ENCODE measurements at places on chromosomes 4 and X.

DNA sequence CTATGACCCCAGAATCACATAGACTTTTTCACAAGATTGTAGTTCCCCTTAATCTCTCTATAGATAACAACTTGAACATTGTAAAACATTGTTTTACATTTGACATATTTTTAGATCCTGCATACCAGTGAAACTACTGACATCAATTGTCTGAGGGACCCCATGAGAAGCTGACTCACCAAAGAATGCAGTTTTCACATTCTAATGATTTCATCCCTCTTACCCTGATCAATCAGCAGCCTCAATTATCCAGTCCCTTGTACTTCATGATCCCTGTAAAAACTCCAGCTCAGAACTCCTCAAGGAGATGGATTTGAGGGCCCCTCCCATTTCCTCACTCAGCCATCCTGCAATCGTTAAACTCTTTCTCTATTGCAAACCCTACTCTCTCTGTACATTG is 411.0 kb upstream of the NDST3 start:
- DNase-seq, result no peak

- no peak for DNase-seq
These were observed 232.0 kb downstream of the ARHGAP10 start for GRCh38 chr4:147963839-147964238.

- DNase-seq, result no peak
These were observed 22.9 kb upstream of the TRIM2 start for GRCh38 chr4:153181293-153181692.

- DNase-seq, result no peak
These were observed 25.6 kb downstream of the PPP2R2C start for GRCh38 chr4:6446538-6447451.

- DNase-seq, result no peak
These were observed 162.7 kb downstream of the NAF1 start for GRCh38 chr4:163003979-163004378.

DNA sequence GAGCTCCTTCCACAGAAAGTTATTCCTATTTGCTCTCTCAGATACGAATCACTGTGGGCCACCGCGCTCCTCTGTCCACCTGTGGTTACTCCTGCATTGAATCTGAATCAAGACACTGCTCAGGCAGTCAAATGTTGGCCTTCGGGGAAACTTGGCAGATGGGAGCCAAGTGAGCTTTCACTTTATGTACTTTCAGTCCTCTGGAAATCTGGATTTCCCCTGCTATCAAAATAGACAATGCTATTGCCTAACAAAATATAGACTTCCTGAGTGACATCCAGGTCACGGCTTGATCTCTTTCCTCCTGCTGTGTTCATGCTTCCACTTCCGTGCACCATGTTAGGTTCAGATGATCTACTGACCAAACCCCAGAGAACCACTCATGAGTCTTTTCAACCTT is 43.8 kb downstream of the FHL1 start:
- no peak for DNase-seq

DNA sequence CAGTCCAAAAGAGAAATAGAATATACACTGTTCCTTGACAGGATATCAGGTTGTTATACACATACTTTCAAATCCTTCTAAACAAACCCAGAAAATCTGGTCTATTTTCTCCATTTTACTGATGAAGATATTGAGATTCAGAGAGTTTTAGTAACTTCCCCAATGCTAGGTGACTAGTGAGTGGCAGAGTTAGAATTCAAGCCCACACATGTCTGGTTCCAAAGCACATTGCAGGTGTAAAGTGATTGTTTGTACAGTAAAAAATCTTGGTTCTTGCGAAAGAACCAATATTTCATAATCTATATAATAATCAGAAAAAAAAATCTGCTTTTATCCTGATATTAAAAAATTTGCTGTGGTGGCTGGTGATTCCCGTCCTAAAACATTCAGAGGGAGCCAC is 39.5 kb upstream of the EMCN start:
- no peak for DNase-seq

DNA sequence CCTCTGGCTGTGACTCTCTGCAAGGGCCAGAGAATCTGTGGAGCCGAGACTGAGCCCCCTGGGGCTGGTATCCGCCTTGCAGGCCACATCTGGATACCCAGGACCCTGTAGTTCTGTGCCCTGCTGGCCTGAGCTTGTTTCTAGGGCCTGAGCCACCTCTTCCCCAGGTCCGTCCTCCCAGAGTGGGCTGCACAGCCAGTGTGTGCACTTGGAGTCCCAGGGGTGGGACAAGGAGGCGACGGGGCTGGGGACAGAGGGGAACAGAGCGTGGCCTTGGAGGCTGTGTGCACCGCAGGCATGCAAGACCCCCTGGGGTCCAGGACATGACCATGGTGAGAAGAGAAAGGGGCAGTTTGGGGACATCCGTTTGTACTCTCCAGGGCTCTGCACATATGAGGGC is 105.5 kb downstream of the SORCS2 start:
- DNase-seq, result no peak

GRCh38 chrX:28756647-28757046 is 169.4 kb downstream of the IL1RAPL1 start:
- DNase-seq, result no peak

GRCh38 chr4:109302361-109303139 is at the start of gene COL25A1:
TSS of gene COL25A1 (minus strand) at chr4:109302658.
- DNase-seq, result no peak

DNA sequence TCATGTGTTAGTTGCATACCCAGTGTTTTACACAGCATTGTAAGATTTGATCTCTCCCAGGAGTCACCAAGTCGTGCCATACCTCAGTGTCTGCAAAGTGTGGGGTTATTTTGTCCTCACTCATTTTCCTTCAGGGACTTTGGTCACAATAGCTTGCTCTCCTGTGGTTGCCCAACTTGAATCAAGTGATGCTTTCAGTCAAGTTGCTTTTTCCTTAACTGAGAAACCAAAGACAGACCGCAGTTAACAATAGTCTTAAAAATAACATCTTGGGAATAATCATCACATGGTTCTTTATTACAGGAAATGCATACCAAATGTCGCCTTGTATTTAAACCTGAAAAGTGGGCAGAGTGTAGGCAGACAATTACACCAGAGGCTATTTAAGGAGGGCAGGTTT is 44.5 kb upstream of the NDP start:
- no peak for DNase-seq

DNA sequence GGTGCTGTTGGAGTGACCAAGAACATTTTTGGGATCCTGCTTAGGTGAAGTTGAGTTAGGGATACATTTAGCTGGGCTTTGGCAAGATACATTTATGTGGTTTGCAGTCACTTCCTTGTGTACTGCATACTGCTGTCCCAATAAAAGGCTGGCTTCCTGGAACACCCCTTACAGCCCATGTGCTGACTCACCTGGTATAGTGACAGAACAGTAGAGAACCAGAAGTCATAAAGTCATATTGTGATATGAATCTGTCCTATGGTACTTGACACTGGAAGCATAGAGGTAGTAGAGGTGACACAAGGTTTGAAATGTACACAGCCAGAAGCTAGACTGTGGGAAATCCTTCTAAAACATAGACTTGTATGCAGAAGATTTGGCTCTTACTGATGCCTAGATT is 55.3 kb upstream of the SLC25A43 start:
- no peak for DNase-seq

DNA sequence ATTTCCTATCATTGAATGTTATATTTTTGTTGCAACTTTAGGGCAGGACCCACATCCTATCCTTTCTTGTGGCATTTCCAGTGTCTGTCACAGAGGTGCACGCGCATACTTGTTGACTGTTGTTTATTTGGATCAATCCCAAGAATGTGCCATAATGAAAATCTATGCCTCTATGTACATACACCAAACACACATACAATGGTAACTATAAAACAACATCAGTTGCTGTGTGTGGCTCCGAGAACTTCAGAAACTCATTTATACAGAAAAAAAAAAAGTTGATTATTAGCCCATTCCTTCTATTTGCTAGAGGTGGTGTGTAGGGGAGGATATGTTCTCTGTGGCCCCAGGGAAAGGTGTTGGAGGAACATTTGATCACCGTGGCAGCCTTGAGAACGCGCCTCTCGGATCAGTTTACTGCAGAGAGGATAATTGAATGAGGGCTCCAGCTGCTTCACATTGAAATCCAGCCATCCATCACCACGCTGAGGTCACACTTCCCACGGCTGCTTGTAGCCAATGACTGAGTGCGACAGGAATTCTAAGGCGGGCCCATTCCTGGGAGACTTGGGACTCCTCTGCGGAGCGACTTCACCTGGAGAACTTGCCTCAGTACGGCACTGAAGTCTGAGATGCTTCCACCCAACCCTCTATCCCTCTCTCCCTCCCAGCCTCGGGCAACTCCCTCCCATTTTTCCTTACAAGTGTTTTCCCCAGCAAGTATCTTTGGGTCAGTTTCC is 19.5 kb downstream of the SMPX start:
- DNase-seq, result no peak

- DNase-seq, result no peak
These were observed 39.7 kb downstream of the ENPEP start for GRCh38 chr4:110515676-110516075.

DNA sequence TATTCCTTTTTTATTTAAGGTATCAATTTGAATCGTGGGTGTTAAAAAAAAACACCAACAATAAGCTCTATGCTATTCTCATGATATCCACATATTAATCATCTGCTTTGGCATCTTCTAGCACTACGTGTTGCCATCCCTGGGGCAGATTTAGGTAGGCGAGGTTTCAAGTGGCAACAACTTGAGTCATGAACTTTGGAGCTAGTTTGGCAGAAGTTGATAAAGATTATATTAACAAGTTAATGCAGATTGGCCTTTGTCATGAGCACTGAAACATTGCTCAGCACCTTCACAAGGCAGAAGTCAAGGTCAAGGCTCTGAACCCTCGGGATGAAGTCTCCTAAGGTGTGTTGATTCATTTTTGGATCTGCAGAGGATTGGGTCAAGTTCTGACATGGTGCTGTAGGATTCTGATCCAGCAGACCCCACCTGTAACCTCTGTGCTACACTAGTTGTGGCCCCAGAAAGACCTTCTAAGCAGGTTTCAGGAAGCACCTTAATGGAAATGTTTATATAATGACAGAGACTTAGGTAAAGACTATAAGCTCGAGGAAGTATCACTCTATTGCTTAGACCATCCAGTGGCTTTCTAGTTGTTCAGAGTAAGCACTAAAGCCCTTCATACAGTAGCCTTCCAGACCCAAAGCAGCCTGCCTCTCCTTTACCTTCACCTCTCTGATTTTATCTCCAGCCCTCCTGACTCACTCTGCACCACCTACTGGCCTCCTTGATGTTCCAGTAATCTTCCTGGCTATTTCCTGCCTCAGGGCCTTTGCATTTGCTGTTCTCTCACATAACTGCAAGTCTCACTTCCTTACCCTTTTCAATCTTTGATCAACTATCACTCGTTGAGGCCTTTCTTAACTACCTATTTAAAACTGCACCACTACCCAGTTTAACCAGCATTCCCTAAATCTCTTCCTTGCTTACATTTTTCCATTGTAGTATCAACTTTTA is 117.0 kb upstream of the SLC4A4 start:
- no peak for DNase-seq

DNA sequence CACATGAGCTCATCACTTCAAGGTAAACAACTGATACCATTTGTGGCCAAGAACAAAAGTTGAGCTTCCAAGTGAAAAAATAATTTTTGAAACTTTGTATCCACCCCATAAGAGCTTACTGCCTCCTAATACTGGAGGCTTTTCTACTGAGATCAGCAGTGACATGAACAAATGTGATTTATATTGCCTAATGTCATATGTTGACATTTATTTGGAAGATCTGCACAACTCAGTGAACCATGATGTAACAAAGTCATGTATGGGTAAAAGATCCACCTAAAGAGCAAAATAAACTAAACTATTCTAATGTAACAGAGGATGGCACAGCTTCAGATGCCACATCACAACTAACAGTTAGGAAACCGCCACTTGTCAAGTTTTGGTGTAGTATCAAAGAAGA is 65.8 kb downstream of the AFAP1 start:
- DNase-seq, result no peak

DNA sequence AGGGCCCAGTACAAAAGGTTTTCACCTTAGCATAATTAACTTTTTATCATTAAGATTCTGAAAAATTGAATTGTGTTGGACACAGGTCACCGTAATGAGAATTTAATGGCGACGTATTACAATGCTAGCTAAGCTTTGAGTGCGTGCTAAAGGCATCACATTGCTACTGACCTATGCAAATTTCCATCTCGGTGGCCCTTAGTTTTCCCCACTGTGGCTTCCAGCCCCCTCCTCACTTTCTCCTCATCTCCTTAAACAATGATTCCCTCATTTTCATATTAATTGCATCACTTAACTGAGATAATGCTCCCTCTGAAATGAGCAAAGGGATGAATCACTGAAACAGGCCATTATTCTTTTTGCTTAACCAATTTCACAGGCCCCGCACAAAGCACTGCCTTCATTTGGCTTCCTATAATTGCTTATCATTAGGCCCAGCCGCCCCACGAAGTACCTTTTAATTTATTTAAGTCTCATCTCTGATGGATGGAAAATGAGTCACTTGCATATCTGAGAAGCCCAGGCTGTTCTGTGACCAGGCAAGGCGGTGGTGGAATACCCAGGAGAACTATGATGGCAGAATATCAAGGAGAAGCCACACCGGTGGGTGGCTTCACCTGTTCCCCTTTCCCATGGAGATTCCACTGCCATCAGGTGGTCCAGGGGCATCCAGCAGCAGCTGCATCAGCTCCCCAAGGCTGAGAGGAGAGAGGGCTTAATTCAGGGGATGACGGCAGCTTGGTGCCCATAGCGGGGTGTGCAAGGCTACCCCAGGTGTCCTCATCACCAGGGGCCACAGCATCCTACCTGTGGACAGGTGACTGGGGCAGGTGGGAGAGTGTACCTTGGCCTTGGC is 223.8 kb upstream of the BOD1L1 start:
- DNase-seq, result no peak

DNA sequence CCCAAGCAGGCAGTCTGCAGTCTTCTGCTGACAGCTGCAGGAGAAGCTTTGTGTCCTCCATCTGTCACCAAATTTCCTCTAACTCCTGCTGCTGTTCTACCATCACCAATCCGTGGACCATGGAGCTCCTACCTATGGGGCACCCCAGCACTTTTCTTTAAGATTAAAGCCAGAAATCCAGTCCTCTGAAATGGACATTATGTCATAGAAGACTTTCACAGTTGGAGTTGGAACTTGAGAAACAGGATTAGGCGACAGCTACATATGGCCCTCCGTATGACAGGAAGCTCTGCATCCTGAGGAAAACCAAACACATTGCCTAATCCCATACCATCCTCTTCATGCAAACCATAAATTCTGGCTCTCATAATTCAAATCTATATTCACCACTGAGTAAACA is 470.6 kb upstream of the GALNTL6 start:
- no peak for DNase-seq

DNA sequence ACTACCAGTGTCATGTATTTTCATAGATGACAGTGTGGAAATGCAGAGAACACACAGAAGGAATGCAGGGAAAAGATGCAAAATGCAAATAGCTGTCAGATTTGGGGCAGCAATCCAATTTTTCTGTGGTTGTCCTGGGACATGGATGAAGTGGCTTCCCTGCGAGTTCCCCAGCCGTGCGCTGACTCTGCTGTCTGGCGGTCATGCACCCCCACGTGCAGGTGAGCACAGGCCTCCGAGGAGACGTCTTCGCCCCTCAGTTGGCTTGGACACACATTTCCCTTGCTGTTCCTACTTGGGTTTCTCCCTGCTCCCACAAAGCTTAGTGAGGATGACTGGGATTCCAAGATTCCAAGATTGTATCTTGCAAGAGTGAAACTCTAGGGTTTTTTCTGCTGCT is 24.4 kb downstream of the BLOC1S4 start:
- DNase-seq, result no peak

GRCh38 chr4:169128902-169129301 is 118.8 kb upstream of the CBR4 start:
- no peak for DNase-seq

Measured in AG09319 (cell line).